ENCODE measurements at places on chromosomes 5 and 9.

DNA sequence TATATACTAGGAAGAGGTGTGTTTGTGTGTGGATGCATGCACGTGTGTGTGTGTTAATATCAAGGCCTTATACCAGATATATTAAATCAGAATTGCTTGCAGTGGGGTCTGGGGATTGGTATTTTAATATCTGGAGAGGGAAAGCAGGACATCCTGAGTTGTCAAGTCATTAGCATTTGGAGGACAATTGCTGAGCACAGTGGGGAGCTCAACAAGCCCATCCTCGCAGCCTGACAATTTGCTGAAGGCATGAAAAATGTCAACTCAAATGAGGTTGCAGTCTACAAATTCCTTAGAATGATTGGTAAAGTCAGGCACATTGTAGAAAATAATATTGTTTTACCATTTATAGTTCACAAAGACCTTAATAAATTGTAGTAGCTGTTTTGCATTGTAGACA lies 627.4 kb downstream of the LRRC70 start:
- no peak for DNase-seq

GRCh38 chr5:2740051-2740875 lies 11.2 kb downstream of the IRX2 start:
- no peak for DNase-seq

DNA sequence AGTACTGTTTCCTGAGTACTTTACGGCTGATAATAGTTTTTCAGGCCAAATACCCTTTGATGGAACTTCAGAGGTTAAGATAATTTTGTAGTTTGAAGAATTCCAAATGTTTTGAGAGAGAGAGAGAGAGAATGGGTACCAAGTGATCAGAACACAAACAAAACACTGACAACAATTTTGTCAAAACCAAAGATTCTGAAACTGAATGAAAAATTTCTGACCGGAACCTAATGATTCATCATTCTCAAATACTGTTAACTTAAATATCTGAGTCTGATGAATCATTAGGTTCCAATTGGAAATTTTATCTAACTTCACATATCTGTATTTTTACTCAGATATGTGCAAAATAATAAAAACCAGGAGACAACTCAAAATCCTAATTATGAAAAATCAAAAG lies 4.0 kb downstream of the LMBRD2 start:
- no peak for DNase-seq

DNA sequence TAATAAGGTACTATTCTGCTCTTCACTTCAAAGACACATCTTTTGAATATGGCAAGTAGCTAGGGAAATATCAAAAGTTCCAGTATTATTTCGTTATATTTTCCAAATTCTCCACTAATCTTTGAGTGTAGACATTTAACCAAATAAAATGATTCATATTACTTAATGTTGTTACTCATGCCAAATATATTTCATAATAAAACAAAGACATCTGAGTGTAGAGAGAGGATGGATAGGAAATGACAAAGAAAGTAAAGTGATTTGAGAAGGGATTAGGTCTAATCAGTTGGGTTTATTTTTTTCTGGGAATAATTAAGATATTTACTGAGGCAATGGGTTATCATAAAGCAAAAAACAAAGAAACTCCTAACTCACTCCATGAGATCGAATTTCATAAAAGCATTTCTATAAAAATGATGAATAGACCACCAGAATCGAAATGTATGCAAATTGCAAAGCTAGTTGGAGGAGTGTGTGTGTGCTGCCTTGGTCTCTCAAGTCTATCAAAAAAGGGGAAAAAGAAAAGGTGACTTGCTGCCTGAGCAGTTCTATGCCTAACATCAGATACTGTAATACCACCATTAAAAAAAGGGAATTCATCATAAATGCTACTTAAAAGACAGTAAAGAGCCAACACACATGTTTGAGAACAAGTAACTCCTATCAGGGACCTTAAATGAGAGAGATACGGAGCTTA lies 255.5 kb downstream of the PDE4D start:
- DNase-seq, result no peak

DNA sequence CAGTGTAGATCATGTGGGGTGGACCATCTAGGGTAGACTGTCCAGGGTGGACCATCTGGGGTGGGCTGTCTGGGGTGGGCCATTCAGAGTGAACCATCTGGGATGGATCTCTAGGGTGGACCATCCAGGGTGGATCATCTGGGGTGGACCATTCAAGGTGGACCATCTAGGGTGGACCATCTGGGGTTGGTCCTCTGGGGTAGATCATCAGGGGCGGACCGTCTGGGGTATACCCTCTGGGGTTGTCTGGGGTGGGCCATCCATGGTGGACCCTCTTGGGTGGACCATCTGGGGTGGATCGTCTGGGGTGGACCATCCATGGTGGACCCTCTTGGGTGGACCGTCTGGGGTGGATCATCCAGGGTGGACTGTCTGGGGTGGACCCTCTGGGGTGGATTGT lies 64.3 kb downstream of the KCNT1 start:
- no peak for DNase-seq

- no peak for DNase-seq
Measured at GRCh38 chr5:83101514-83101913, 24.2 kb downstream of the XRCC4 start.

DNA sequence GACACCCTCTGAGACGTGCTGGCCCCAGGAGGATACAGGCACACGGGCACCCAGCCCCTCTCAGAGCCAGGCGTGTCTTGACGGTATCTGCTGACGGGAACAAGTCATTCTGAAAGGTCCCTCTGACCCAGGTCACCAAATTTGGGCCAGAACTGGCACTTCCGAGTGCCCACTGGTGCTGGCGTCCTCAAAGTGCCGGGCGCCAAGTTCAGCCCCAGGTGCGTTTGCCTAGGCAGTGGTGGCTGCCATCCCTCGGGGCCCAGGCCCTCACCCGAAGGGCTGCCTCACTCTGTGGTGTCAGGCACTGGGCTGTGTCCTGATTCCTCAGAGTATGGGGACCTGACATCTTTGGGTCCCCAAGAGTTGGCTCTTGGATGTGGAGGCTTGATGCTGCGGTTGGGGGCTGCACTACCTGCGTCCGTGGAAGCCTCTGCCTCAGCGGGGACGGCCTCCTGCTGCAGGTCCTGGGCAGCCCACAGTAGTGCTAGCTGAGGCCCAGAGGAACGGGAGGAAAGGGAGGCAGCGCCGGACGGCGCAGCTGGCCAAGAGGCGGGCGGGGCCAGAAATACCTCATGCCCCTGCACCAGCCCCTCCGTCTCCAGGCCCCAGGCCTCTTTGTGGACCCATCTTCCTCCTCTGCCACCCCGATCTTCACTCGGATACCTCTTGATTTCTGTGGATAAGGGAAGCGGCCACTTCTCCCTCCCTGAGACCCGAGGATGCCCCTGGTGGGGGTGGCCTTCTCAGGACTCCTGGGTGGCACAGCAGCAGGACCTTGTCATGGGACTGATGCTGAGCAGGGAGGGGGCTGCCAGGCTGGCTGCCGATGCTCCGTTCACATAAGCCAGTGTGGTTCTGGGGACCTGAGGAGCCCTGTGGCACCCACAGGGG lies 109.4 kb upstream of the LMX1B start:
- no peak for DNase-seq

All from NCI-H510A (cell line).